ENCODE measurements at places on chromosomes 6 and 20.

GRCh38 chr20:54038961-54039360 lies 31.4 kb downstream of the BCAS1 start:
- no peak for DNase-seq

DNA sequence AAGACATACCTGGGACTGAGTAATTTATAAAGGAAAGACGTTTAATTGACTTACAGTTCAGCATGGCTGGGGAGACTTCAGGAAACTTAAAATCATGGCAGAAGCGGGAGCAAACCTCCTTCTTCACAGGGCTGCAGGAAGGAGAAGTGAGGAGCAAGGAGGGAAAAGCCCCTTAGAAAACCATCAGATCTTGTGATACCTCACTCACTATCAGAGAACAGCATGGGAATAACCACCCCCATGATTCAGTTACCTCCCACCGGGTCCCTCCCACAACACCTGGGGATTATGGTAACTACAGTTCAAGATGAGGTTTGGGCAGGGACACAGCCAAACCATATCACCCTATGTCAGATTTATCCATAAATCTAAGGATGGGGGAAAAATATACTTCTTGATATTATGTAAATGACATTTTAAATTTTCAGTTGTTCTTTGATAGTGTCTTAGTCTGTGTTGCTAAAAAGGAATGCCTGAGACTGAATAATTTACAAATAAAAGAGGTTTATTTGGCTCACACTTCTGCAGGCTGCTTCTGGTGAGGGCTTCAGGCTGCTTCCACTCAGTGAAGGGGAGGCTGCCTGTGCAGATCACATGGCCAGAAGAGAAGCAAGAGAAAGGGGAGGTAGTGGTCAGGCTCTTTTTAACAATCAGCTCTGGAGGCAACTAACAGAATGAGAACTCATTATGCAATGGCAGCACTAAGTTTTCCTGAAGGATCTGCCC lies 1.2 kb upstream of the MCM9 start:
- DNase-seq: no peak

- DNase-seq: no peak
Observed at GRCh38 chr20:9460518-9460917, 53.9 kb upstream of the LAMP5 start.

GRCh38 chr20:41386502-41387427 lies 20.1 kb upstream of the EMILIN3 start:
- no peak for DNase-seq

- DNase-seq: no peak
Observed at GRCh38 chr6:87791982-87792381, 89.9 kb upstream of the AKIRIN2 start.

GRCh38 chr6:129620234-129620610 lies 89.8 kb downstream of the ARHGAP18 start:
- no peak for DNase-seq

GRCh38 chr6:159125014-159125609 lies 44.1 kb upstream of the FNDC1 start:
- no peak for DNase-seq

Measured in GM10248 (cell line).